Activated T-cell treated with anti-CD3 and anti-CD28 coated beads, Interleukin-2, amount 50 U/mL, for 1 hour (primary cell): ENCODE measurements at places on chromosomes 4 and X.

GRCh38 chrX:143757887-143758286, 37.3 kb upstream of the SPANXN2 start:
- DNase-seq: no peak

- no peak for DNase-seq
Measured at GRCh38 chrX:30888526-30889146, 418 bp downstream of the TAB3 start.

DNA sequence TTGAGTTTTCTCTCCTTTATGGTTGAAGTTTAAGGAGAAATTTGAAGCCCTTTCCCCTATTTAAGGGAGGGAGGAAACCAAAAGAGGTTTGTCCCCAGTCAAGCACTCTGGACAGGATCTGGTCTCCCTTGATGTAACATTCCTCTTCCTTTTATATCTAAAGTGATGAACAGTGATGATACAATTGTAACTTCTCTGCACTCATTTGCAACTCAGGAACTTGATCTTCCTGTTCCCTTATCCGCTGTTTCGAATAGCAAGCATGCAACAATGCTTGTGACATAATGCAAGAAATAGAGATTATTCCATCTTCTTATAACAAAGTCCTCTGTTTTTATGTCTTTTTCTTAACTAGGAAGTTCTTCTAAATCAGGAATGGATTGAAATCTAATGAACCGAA, 18.3 kb downstream of the ALPK1 start:
- no peak for DNase-seq

- no peak for DNase-seq
Measured at GRCh38 chrX:131034063-131034462, 24.1 kb upstream of the ARHGAP36 start.

- DNase-seq: no peak
Measured at GRCh38 chr4:141021397-141022110, 111.7 kb downstream of the RNF150 start.

- no peak for DNase-seq
Measured at GRCh38 chr4:101515566-101515965, 168.2 kb upstream of the PPP3CA start.

DNA sequence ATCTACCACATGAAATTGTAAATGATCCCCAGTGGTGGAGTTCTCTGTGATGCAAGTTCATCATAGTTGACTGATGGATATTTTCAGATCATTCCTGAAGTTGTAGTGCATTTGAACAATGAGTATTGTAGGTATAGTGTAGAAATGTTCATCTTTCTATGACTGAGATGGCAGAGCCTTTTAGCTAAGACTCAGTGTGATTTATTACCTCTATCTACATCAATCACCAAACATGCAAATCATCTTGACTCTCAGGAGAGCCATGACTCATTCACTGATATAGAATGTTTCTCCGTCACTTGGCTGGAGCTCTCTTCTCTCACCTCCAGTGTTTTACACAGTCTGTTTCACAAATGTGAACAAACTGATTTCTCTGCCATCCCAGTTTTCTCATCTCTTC, 392.6 kb downstream of the IL1RAPL1 start:
- no peak for DNase-seq

DNA sequence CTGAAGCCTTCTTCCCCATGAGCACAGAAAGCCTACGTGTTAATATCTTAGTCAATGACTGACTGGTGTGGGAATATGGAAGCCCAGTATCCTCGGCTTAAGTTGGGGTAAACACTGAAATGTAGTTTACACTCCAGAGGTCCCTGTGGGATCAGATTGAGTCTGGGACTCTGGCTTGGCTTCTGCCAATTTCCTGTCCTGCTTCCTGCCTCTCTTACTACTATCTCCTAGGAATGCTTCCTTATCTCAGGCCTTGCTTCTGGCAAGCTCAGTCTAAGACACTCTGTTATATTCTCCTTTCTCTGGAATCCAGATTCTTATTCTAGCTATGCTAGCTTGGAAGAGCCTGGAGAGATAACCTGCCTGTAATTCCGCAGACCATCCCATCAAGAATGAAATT, 174.0 kb upstream of the LDB2 start:
- DNase-seq: no peak

GRCh38 chrX:44785652-44786051, 58.2 kb upstream of the DUSP21 start:
- DNase-seq: no peak

DNA sequence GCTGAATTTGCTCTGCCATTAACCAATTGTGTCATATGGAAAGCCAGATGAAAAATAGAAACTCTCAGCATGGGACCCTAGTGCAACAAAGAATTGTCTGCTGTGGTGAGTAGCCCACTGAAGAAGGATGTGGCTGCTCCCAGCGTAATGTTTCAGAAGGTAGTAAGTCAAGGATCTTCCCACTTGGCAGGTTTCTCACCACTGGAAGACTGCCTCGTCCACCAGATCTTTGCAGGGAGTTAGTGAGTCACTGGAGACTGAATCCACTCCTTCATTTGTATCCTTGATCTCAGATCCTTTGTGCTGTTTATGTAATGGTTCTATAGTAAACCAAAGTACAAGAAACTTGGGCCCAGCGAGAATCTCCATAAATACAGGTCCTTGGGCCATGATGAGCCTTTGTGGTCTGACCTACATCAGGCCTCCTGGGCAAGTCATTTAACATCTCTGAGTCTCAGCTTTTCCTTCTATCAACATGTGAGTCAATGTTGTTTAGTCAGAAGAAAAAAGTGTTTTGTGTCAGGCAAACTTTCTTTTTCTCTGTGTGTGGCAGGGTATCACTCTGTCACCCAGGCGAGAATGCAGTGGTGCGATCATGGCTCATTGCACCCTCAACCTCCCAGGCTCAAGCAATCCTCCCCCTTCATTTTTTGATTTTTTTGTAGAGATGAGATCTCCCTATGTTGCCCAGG, 78.0 kb upstream of the CCDC160 start:
- DNase-seq: no peak

GRCh38 chrX:8675006-8675630, 56.8 kb downstream of the ANOS1 start:
- no peak for DNase-seq

GRCh38 chrX:93875621-93876282, 201.7 kb downstream of the FAM133A start:
- DNase-seq: no peak

GRCh38 chr4:128623508-128624215, 185.8 kb upstream of the JADE1 start:
- DNase-seq: no peak

- no peak for DNase-seq
Measured at GRCh38 chr4:735583-735982, 30.0 kb downstream of the PCGF3 start.

- DNase-seq: no peak
Measured at GRCh38 chr4:141455651-141456050, 180.7 kb upstream of the IL15 start.

DNA sequence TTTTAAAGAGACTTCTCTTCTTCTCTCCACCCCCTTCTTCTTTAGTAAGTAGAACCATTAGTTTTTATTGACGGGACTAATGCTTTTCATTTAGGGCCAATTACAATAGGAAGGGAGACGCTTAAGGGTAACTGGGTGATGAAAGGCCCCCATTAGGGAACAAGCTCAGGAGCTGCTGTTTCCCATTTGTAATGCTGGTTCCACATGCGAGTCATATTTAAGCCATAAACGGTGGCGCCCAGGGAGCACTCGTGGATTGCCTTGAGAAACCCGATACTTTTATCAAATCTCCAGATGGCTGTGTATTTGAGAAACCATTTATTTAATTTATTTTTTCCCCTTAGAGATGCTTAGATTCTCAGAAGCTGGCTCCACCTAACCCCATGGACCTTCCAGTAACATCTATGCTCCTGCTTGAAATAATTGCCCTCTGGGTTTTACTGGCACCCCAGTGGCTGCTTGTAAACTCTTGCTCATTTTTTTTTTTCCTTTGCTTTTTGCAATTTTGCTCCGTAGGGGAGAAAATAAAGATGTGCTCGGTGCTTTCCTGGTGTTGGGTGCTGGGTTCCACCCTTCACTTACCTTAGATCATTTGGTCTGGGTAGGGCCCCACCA, 124.2 kb upstream of the MSX1 start:
- no peak for DNase-seq

DNA sequence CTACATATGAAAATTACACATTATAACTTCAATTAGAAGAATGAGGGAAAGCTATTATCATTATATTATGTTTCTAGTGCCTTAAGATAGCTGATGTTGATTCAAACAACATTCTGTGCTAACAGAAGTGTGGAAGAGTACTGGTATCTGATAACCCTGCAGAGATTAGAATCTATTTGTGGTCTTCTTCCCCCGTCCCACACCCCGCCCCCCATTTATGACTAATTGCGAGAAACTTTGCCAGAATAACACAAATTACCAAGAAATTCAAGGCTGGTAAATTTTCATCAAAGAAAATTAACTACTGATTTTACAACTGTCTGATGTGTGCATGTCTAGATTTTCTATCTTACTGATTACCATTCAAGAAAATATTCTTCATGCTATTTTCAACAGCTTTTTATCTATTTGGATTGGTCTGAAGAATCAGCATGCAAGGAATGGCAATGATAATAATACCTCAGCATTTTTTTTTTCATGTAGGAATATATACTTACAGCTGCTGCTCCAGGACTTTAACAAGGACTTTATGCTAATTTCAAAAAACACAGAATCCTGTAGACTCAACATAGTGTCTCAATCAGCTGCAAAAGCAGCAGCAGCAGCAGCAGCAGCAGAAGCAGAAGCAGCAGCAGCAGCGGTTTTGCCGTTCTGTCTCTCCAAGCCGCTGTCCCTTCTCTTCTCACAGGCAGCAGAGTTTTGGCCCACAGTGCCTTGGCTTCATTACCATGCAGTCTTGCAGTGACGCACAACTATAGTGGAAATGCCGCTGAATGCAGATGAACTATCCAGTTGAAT, 126.7 kb downstream of the FRYL start:
- no peak for DNase-seq

DNA sequence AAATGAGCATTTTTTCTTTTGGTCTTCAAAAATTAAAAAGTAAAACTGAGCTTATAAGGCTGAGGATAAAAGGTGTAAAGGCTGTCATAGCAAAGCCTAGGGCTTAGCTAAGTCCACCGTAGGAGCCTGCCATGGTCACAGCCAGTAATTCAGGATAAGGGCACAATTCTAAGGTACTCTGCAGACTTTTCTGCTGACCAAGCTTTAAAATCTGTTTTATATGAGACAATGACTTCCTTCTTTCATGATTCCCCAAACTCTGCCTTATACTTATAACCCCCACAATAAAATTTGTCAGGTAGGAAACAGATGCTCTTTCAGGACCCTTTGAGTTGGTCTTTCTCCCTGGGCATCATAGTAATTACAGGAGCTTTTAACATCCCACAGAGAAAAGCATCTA, 138.5 kb downstream of the COL4A6 start:
- DNase-seq: no peak

DNA sequence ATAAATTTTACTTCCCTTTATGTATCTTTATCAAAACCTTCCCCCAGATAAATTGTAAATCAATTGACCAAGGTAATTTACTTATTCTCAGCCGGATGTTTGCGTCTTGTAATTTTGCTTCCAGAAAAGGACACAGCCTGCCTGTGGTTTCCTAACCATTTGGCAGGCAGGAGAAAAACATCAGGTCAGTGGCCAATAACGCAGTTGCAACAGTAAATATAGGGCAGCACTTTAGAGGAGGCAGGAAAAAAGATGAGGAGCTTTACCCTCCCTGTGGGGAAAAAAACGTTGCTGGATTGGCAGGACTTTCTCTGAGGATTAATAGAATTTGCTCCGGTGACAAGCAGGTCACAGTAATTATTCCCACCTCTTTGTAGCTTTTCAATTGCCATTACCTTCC, 2618.1 kb downstream of the ARAP2 start:
- no peak for DNase-seq

DNA sequence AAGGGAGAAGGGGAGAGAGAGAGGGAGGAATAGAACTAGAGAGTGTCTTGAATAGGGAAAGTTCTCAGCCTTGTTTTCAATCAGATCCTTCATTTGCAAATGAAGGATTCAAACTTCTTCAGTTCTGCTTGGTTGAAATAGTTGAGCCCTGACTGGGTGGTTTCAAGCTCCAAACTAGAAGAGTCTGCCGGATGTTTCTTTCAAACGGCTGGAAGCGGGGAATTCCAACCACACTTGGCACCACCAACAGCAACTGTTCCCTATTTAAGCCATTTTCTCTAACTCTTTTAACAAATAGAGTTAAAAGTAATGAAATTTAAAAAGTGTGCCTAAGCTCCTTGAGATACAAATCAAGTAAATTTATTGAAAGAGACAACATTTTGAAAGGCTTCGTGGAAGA, 67.5 kb upstream of the DDX60 start:
- DNase-seq: no peak
